ENCODE measurements at places on chromosomes 16 and 17.

- H3K27me3 ChIP-seq = no peaks in the 10 kb centered on the region
- H3K4me3 ChIP-seq = no peak overlapping the region
- DNase-seq = peak; percentile 2
- H3K27ac ChIP-seq = no peak overlapping the region
These were observed 62.1 kb downstream of the LMF1 start for GRCh38 chr16:908526-909155.

DNA sequence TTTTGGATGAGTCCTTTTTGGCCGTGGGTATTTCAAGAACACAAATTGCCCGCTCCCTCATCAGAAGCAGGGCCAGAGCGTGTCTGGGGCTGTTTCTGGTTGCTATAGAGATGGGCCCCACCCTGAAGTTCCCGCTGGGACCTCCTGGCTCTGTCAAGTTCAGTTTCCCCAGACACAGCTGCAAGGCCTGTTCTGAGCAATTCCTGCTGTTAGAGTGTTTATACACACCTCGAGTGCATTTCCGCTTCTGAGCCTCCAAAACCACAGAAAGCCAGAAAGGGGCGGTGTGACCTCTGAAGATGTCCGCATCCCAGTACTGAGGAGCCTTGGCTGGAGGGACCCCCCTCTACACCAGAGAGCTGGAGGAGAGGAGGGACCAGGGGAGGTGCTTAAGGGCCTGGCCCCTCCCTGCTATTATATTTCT is 9.3 kb upstream of the WBP2 start:
- no peak overlapping the region for H3K27ac ChIP-seq
- peaks cover 18% of the 10 kb centered on the region for H3K4me1 ChIP-seq
- peaks cover 7% of the 10 kb centered on the region for H3K27me3 ChIP-seq
- no peak overlapping the region for H3K4me3 ChIP-seq
- H3K36me3 ChIP-seq = no peaks in the 10 kb centered on the region

- peaks cover 15% of the 10 kb centered on the region for H3K36me3 ChIP-seq
- peak overlapping the region; percentile 78 for H3K4me3 ChIP-seq
- DNase-seq = no peak
- H3K27ac ChIP-seq = no peak overlapping the region
- H3K27me3 ChIP-seq = peaks cover 10% of the 10 kb centered on the region
These were observed 946 bp downstream of the STUB1 start for GRCh38 chr16:680967-681745.

- peak overlapping the region; percentile 78 for H3K4me3 ChIP-seq
- H3K27ac ChIP-seq = no peak overlapping the region
- no peaks in the 10 kb centered on the region for H3K36me3 ChIP-seq
- peaks cover 52% of the 10 kb centered on the region for H3K4me1 ChIP-seq
- DNase-seq = peak; percentile 87
These were observed 547 bp downstream of the PLCD3 start for GRCh38 chr17:45131616-45132319.

- no peak overlapping the region for H3K4me3 ChIP-seq
- peaks cover 12% of the 10 kb centered on the region for H3K36me3 ChIP-seq
- H3K27ac ChIP-seq = no peak overlapping the region
- DNase-seq = no peak
- peaks cover 40% of the 10 kb centered on the region for H3K4me1 ChIP-seq
These were observed 390 bp upstream of the UNC13D start for GRCh38 chr17:75844530-75845057.

- no peak overlapping the region for H3K27ac ChIP-seq
- no peak for DNase-seq
- H3K4me1 ChIP-seq = no peaks in the 10 kb centered on the region
- no peak overlapping the region for H3K4me3 ChIP-seq
These were observed 4.8 kb downstream of the CACNG1 start for GRCh38 chr17:67049025-67049739.
